Activated CD4-positive, alpha-beta T cell treated with anti-CD3 and anti-CD28 coated beads, Interleukin-2, Interleukin-4, amounts not matched to agents 100 ng/mL and 50 ng/mL, durations not matched to agents 16 hours and 8 hours (primary cell): ENCODE measurements at places on chromosomes 5 and 9.

DNA sequence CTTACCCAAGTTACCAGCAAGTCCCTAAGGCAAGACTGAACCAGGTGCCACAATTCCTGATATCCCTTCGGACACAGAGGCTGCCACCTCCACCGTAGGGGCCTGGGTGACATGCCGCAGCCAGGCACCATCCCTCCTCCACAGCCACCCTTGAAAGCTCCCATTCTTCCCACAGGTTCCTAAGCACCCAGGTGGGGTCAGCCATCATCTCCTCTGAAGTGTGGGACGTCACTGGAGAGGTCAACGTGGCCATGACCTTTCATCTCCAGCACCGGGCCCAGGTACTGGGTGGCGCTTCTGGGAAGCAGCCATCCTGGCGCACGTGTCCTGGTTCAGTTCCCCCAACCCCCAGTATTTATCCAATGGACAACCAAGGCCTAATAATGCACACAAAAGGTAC is 8.2 kb downstream of the ADGRD2 start:
- DNase-seq = no peak

- no peak for DNase-seq
Observed at GRCh38 chr5:133917785-133918184, 50.6 kb downstream of the C5orf15 start.

DNA sequence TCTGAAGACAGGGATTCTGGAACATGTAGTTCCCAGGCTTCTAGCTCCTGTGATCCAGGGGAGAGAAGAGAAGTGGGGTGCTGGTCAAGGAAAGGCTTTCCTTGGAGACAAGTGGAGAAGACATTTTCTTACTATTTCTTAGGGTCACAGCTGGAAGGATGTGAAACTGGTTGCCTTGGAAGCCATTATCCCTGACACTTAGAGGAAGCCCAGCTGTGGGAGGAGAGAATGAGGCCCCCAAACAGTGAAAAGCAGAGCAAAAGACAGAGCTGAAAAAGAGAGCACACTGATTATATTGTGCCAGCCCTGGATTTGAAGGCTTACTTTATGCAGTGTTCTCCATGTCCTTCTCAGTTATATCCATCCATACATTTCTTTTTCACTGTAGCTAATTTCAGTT is 17.5 kb upstream of the SHB start:
- no peak for DNase-seq

DNA sequence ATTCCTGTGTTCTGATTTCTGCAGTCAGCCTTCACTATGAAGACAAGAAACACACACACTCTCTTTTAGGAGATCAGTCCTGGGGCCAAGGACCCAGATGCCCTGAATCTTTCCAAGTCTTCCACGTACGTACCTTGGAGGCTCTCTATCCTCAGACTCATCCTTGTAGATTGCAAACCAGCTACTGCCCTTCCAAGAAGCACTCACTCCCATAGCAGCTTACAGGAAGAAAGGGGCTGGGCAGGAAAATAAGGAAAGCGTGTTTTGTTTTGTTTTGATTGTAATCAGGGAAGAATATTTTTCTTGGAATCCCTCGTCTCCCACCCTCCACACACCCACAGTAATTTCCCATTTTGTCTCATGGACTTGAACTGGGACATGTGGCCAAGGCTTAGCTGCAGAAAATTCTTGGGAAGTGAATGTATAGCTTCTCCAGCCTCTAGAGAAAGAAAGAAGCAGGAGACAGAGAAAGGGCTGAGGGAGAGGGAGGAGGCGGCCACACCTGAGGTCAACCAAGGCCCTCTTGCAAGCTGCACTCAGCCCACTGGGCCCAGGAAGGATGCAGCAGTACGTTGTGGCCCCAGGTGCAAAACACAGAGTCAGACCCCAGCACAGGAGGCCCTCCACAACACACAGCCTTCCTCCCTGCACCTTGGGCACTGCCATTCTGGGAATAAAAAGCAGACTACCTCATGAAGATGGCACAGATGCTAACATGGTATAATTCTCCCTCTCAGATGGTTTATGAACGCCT is 29.9 kb downstream of the IRX2 start:
- no peak for DNase-seq
